ENCODE measurements at places on chromosomes 13 and 19.

DNA sequence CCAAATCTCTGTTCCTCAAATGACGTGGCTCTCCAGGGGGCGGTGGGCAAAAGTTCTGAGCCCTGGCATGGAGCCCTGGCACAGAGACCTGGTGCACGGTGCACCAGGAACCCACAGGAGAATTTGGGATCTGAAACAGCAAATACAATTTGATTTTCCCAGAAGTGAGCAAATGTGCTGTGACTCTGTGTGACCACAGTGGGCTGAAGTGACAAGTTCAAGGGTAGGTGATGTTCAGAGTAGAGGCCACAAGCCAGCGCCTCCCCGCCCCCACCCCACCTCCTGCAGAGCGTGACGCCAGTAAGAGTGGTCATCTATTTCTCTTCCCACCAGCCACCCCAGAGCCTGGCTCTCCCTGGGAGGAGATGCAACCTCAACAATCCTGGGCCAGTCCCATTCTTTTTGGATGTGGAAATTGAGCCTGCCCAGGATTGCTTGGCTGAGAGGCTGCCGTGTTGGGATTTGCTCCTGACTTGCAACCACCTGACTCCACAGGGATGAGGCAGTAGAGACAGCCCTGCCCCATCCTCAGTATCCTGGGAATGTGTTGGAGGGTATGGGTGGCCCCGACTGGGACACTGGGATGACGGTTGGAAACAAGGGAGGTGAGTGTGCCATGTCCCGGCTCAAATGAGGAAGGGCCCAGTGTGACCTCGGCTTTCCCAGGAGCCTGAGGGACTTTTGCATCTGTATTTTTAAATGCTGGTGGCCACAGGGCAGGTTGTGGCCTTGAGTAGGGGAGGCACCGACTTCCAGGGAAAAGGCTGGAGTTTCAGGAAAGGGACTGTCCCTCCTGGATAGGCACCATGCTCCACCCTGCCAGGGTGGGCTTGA lies 11.1 kb upstream of the BCL3 start:
- H3K4me3 ChIP-seq: no peak overlapping the region
- no peaks in the 10 kb centered on the region for H3K27me3 ChIP-seq
- no peak overlapping the region for H3K27ac ChIP-seq
- no peaks in the 10 kb centered on the region for H3K36me3 ChIP-seq

- H3K4me1 ChIP-seq: no peaks in the 10 kb centered on the region
- H3K36me3 ChIP-seq: no peaks in the 10 kb centered on the region
- H3K27me3 ChIP-seq: no peaks in the 10 kb centered on the region
- H3K4me3 ChIP-seq: no peak overlapping the region
- H3K27ac ChIP-seq: no peak overlapping the region
- no peak for DNase-seq
These were observed 17.8 kb downstream of the NFILZ start for GRCh38 chr19:8648240-8648639.

GRCh38 chr13:37364007-37364406 lies 234.6 kb downstream of the POSTN start:
- no peaks in the 10 kb centered on the region for H3K27me3 ChIP-seq
- H3K27ac ChIP-seq: no peak overlapping the region
- no peaks in the 10 kb centered on the region for H3K4me1 ChIP-seq
- H3K36me3 ChIP-seq: no peaks in the 10 kb centered on the region
- no peak overlapping the region for H3K4me3 ChIP-seq

DNA sequence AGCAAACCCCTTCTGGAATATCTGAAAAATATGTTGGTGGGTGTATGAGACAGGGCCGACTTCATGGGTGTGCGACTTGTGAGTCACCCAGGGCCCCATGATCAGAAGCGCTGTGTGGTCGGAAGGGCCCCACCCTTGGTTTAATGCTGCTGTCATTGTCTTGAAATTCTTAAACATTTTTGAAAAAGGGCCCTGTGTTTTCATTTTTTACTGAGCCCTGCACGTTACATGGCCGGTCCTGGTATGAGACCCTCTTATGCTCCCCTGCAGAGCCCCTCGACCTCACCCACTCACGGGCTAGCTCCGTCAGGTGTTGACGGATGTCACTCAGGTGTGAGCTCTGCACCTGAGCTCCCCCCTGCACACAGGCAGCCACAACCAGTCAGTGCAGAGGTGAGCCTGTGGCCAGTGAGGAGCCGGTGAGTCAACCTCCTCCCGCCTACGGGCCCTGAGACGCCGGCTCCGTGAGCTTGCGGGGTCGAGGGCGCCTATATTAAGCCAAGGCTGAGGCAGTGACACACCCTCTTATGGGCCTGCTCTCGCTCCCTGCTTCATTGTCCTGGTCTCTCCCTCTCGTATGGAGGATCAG lies 27.7 kb downstream of the GADD45B start:
- H3K27me3 ChIP-seq: no peaks in the 10 kb centered on the region
- no peak for DNase-seq
- H3K4me3 ChIP-seq: no peak overlapping the region
- peaks cover 5% of the 10 kb centered on the region for H3K4me1 ChIP-seq

GRCh38 chr19:33697766-33698165 lies 76.0 kb downstream of the CHST8 start:
- DNase-seq: no peak
- no peak overlapping the region for H3K4me3 ChIP-seq
- no peaks in the 10 kb centered on the region for H3K4me1 ChIP-seq
- H3K27me3 ChIP-seq: no peaks in the 10 kb centered on the region
- H3K36me3 ChIP-seq: no peaks in the 10 kb centered on the region
- no peak overlapping the region for H3K27ac ChIP-seq

- no peak overlapping the region for H3K4me3 ChIP-seq
- peaks cover 5% of the 10 kb centered on the region for H3K27me3 ChIP-seq
- H3K27ac ChIP-seq: no peak overlapping the region
These were observed 175.7 kb downstream of the URI1 start for GRCh38 chr19:30117636-30118145.

DNA sequence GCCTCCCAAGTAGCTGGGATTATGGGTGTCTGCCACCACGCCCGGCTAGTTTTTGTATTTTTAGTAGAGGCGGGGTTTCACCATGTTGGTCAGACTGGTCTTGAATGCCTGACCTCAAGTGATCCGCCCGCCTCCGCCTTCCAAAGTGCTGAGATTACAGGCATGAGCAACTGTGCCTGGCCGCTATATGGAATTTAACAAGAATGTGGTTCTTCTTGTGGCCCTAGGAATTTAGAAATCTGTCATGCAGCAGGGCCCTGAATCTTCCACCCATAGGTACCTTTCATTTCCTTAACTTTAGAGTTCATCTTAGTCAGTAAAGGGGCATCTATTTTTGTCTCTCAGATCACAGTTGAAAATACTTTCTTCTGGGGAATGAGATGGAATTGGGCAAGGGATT lies 25.6 kb upstream of the NDFIP2 start:
- no peaks in the 10 kb centered on the region for H3K4me1 ChIP-seq
- H3K36me3 ChIP-seq: no peaks in the 10 kb centered on the region
- no peak overlapping the region for H3K27ac ChIP-seq
- DNase-seq: no peak
- no peak overlapping the region for H3K4me3 ChIP-seq

DNA sequence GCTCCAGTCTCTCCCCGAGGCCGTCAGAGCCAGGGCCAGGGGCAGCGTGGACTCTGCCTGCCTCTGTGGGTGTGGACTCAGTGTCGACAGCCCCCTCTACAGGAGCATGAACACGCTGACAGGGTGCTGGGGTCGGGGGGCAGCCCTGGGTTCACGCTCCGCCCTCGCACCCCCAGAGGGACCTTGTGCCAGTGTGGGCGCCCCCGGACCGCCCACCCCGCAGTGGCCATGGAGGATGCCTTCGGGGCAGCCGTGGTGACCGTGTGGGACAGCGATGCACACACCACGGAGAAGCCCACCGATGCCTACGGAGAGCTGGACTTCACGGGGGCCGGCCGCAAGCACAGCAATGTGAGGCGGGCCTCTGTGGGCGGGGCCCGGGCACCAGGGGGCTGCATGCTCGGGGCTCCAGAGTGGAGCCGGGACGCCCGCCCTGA lies 8.3 kb downstream of the TRPM4 start:
- H3K4me3 ChIP-seq: no peak overlapping the region
- no peak for DNase-seq
- H3K4me1 ChIP-seq: no peaks in the 10 kb centered on the region
- H3K36me3 ChIP-seq: no peaks in the 10 kb centered on the region
- peak overlapping the region; percentile 54 for H3K27ac ChIP-seq

- H3K4me3 ChIP-seq: no peak overlapping the region
- H3K36me3 ChIP-seq: no peaks in the 10 kb centered on the region
- no peak for DNase-seq
- H3K27ac ChIP-seq: no peak overlapping the region
These were observed 189.3 kb upstream of the GPR12 start for GRCh38 chr13:26949701-26950502.

- H3K27ac ChIP-seq: no peak within 1 kb of the TSS
- peaks cover 2% of the 10 kb centered on the region for H3K4me1 ChIP-seq
These were observed at the start of gene FUT2 for GRCh38 chr19:48695743-48696352. FUT2 (plus strand) TSS chr19:48695971; CDS start chr19:48702957, 6,986 bp downstream.

GRCh38 chr19:28864024-28864503 lies 348.9 kb downstream of the UQCRFS1 start:
- H3K36me3 ChIP-seq: no peaks in the 10 kb centered on the region
- H3K27me3 ChIP-seq: no peaks in the 10 kb centered on the region
- H3K4me1 ChIP-seq: no peaks in the 10 kb centered on the region
- DNase-seq: no peak
- H3K4me3 ChIP-seq: no peak overlapping the region
